CD4-positive, alpha-beta T cell treated with Interleukin-6 at 100 ng/mL for 8 hours (primary cell): ENCODE measurements at places on chromosomes 3 and 15.

- DNase-seq = no peak
Observed at GRCh38 chr3:133984975-133985374, 44.8 kb downstream of the SLCO2A1 start.

DNA sequence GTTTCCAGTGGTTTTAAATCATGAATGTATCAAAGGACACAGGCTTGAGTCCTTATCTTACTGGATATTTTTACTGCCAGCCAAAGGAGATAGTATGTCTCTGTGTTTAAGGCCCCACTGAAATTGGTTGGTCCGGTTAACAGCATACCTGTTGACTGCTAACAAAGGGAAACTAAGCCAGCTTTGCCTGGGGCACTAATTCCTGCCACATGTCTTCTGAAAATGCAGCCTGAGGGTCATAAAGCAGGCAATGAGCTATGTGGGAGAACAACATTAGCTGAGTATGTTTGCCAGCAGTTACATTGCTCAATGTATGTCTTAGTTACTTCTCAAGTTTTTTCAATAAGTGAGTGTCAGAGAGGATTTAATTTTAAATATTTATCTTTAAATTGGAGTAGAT, 12.4 kb downstream of the PLS1 start:
- DNase-seq = no peak

DNA sequence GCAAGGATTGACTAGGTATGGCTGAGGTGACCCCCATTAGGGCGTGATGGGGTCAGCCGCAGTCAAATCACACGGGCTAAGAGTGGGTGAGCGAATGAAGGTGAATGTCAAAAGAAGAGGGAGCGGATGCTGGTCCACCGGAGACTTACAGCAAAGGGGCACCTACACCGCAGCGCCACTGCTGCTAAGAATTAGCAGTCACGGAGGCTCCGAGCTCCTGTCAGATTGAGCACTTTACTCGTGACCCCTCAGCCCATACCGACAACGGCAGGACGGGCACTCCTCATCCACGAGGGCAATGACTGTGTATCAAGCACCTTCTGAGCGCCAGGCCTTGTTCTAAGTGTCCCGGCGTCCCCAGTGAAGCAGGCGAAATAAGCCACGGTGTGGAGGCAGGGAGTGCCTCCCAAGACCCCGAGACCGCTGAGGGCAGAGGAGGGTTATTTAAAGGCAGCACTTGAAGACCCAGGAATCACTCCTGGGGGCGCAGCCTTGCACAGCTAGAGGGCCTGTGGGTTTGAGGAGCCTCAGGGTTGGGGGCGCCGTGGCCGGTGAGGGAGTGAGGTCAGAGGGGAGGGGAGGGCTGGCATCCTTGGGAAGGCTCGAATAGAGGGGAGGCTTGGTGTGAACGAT, 61.6 kb upstream of the GATA2 start:
- no peak for DNase-seq

- peak; percentile 7 for DNase-seq
Observed at GRCh38 chr15:94576889-94577533, 345.6 kb downstream of the MCTP2 start.

GRCh38 chr3:45580112-45580765, 14.3 kb upstream of the LIMD1 start:
- DNase-seq = no peak

GRCh38 chr3:160210341-160210740, 14.9 kb upstream of the C3orf80 start:
- DNase-seq = no peak

DNA sequence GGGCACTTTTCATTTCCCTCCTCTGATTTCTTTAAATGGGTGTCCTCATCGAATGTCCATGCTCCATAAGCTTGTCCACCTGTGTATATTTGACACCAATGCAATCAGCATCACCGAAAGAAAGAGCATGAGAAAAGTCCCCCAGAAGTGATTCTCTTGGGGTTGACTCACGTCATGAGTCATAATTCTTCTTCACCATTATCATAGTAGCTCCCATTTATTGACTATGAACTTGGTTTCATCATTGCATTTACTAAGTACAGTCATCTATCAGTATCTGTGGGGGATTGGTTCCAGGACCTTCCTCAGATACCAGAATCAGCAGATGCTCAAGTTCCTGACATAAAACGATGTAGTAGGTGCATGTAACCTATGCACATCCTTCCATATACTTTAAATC, 372.5 kb upstream of the CFAP20DC start:
- DNase-seq = no peak

- DNase-seq = no peak
Observed at GRCh38 chr3:190016966-190017365, 103.7 kb downstream of the P3H2 start.

DNA sequence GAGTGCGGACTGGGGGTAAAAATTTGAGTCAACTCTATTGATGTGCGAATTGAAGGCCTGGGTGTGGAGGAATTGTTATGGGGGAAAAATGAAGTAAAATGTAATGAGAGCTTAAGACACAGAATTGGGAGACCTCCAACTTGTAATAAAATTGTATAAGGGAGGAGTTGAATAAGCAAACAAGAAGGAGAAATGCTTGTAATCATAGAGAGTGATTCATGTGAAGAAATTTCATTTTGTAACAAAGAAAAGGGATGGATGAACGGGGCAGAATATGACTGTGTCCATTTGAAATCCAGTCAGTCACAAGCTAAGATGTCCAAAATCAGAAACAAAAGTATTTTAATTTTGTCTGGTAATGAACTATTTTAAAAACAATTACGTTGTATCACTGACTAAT, 552.3 kb downstream of the NAALADL2 start:
- DNase-seq = no peak

GRCh38 chr15:66621491-66622467, 56.0 kb upstream of the LCTL start:
- no peak for DNase-seq

DNA sequence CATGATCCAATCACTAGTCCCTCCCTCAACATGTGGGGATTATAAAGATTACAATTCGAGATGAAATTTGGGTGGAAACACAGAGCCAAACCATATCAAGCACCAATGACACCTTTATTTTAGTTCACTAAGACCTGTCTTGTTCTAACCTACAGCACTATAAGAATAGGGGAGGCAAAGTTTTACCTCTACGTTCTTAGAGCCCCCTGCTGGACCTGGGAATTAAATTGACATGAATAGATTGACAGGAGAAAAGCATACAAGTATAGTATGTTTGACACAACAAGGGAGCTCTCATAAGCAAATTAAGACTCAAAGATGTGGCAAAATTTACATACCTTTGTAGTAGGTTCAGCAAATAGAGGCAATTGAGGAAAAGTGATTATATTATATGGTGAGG, 974.4 kb upstream of the ALCAM start:
- DNase-seq = no peak

GRCh38 chr3:14891135-14892132, 55.9 kb upstream of the NR2C2 start:
- no peak for DNase-seq

- DNase-seq = no peak
Observed at GRCh38 chr3:181330821-181331563, 341.5 kb upstream of the DNAJC19 start.

DNA sequence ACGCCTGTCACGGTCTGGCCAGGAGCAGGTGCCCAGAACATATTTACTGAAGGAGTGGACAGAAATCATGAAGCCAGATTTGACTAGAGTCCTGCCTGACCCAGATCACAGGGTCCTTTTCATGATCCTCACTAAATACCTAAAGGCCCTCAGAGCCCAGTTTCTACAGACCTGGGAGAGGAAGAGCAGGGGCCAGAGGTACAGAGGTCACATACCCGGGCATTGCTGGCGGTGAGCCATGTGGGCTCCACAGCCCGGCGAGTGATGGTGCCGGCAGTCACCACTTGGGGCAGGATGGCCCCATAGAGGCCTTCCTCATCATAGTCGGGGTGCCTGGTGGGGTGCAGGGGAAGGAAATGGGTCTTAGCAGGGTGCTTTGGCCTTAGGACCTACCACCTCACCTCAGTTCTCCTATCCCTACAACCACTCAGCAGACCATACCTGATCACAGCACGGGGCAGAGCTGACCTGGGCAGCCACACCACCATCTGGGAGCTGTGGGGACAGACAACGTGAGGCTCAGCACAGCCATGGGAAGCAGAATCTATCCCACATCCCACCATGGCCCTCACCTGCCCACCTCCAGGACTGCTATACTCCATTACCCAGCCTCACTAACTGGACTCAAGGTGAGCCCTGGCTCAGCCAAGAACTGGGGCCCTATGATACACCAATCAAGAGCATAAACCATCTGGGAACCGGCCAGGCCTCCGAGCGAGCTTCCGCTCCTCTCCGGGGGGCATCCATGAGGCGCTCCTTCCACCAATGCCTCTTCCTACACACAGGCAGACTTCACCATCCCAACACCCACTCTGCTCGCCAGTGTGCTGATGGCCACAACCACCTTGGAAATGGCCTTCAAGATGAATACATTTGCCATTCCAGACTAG, 12.9 kb downstream of the POLG start:
- no peak for DNase-seq

GRCh38 chr3:31106912-31107311, 212.5 kb upstream of the GADL1 start:
- no peak for DNase-seq

DNA sequence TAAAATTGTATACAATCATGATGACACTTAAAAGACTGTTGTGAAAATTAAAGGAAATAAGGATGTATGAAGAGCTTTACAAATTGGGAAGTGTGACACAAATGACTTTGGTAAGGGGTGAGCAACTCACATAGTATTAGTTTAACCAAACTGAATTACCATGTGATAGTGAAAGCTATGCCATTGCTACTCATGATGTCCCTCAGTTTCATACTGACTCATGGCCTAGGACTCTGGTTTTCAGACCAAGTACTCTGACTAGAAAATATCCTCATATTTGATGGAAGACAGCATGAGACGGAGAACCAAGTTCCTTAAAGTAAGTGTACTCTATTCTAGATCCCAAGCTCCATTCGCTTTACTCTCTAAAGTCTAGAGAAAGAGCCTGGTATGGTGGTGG, 203.2 kb upstream of the ICE2 start:
- no peak for DNase-seq

- no peak for DNase-seq
Observed at GRCh38 chr3:38980938-38981337, 70.8 kb downstream of the SCN11A start.

- no peak for DNase-seq
Observed at GRCh38 chr3:186456731-186457191, 87.4 kb downstream of the CRYGS start.

DNA sequence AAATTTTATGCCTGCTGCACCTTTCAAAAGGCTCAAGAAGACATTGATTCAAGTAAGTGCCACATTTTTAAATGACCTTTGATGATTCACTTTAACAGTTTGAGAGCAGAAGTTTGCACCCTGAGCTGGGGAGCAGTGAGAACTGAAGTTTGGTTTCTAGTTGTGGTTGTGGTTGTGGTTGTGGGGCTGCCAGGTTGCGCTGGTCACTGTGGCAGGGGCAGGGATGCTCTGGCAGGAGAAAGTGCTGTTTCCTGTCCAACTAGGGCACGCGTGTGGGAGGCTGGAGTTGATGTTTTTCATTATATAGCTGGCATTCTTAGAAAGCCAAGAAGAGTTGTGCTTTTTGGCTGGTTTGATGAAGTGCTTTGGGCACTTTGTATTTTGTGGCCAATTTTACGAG, 339.7 kb upstream of the NR2F2 start:
- DNase-seq = no peak

- no peak for DNase-seq
Observed at GRCh38 chr15:37100966-37101215, 542 bp upstream of the MEIS2 start.

- no peak for DNase-seq
Observed at GRCh38 chr3:27614592-27614991, 107.5 kb downstream of the EOMES start.

DNA sequence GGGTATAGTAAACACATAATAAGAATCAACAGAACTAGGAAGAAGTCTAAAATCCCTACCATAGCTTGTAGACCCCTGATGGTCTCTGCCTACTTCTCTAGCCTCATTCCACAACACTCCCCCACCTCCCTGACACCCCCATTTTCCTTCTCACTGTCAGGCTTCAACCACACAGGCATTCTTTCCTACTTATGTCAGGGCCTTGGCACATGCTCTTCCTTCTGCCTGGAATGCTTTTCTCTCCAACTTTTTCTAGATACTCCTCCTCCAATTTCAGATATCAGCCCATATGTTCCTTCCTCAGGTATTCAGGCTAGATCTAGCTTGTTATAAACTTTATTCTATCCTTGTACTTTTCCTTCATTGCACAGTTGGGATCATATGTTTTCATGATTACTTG, 106.0 kb upstream of the MRPL3 start:
- DNase-seq = no peak

DNA sequence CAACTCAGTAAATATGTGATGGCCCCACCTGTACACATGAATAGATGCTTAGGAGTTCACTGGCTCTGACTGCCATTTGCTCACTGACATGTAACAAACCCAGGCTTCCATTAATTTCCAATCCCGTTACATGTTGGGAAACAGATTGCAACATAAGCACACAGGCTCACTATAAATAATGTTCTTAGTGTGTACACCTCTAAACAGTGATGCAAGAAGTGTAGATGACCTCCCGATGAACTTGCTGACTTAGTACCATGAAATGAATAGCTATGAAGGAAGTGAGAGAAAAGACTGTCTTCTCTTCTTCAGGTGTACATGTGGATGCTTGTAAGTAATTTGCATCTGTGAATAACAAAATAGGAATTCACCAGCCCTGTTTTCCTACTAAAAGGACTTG, 21.4 kb upstream of the FSIP1 start:
- no peak for DNase-seq

GRCh38 chr15:71110405-71111180, 4.7 kb upstream of the THSD4 start:
- DNase-seq = no peak

DNA sequence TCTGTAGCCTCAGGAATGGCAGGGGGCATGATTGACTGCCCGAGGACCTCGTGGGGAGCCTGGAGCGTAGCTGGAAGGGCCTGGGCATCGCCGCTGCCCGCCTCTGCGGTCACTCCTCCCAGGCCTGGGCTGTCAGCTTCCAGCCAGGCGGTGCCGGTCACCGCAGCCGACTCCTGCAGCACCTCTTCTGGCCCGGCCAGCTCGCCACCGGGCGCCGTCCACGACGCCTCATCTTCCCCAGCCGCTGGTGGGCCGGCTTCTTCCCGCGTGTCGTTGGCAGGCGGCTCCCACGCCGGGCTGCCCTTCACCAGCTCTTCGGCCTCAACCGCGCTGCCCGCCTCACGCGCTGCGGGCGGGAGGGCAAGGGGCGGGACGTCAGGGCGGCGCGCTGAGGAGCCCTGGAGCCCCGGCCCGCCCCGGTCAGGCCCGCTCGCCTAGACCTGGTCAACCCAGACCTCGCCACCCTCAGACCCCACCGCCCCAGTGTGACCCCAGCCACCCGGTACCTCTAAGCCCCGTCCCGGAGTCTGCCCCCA, 1.0 kb downstream of the CSPG5 start:
- DNase-seq = no peak

- DNase-seq = peak; percentile 25
Observed at GRCh38 chr15:43376017-43376705, 5.3 kb downstream of the TUBGCP4 start.

DNA sequence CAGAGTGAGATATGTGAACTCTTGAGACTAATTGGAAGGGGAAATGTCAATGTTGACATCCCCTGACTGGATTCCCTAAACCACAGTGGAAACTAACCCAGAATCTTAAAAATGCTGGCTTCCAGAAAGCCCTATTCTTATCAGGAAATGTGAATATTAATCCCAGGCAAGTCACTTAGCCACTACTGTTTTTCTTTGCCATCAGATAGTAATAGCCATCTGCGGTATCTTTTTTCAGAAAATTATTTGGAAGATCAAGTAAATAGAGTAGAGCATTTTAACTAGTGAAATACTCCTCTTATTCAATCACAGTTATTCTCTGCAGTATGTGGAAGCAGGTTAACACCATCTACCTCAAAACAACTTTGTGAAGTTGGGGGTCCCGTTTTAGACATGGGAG, 318.9 kb downstream of the RORA start:
- DNase-seq = no peak

- DNase-seq = peak; percentile 36
Observed at GRCh38 chr15:34436956-34437442, 609 bp downstream of the GOLGA8A start.
